ENCODE measurements at places on chromosomes 16 and 17. TPM values are rescaled to one million over a fixed set of nuclear protein-coding genes. Genes with fewer than 3 reads are reported as not detected.

DNA sequence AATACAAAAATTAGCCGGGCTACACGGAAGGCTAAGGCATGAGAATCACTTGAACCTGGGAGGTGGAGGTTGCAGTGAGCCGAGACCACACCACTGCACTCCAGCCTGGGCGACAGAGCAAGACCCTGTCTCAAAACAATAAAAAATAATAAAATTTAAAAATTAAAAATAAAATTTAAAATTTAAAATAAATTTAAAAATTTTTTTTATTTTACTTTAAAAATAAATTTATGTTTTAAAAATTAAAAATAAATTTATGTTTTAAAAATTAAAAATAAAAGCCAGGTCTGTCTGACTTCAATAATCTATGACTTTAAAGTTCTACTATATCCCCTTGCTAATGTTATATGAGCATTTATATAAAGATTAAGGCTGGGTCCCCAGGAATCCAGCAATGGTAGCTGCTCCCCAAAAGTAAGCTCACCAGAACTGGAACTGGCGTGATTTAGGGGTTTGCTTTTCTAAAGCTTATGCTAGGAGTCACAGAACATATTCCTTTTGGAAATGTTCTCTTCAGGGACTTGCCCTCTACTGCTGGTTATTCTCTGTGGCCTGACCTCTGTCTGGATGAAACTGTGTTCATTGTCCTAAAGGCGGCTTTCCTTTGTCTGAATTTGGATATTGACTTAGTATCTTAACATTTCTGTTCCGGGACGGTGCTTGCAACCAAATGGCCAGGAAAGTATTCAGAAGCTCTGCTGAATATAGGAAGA is 140.2 kb upstream of the NOL11 start:
- DNase-seq = no peak

GRCh38 chr17:2396192-2396567 is 4.7 kb downstream of the MNT start:
- no peak for DNase-seq

DNA sequence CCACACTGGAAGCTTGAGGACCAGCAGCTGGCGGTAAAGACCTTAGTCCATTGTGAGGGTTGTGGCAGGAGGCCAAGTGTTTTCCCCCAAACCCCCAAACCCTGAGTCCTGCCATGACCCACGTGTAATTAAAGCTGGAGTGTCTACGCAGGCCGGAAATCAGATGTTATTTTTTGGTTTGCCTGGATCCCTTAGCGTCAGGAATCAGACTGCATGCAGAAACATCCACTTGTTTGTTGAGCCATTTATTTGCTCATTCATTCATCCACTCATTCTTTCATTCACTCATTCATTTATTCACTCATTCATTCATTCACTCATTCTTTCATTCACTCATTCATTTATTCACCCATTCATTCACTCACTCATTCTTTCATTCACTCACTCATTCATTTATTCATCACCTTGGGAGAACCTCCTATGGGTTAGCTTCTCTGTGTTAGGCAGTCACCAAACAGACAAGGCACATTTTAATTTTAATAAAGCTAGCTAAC is 313.1 kb downstream of the MAF start:
- DNase-seq = no peak

- no peak for DNase-seq
These were observed 1.7 kb downstream of the NRN1L start for GRCh38 chr16:67886387-67886786.

DNA sequence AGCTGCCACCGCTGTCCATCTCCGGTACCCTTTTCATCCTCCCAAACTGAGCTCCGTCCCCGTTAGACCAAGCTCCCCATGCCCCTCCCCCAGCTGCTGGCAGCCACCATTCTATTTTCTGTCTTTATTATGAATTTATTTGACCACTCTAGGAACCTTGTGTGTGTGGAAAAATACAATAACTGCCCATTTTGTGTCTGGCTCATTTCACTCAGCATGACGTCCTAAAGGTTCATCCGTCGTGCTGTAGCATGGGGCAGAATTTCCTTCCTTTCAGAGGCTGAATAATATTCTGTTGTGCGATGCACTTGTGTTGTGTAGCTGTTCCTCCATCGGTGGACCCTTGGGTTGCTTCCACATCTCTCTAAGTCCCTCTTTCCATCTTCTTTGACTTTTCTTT is 263.1 kb downstream of the SEC14L1 start:
- DNase-seq = no peak

- DNase-seq = no peak
These were observed 237.3 kb downstream of the CCDC182 start for GRCh38 chr17:57507828-57508227.

DNA sequence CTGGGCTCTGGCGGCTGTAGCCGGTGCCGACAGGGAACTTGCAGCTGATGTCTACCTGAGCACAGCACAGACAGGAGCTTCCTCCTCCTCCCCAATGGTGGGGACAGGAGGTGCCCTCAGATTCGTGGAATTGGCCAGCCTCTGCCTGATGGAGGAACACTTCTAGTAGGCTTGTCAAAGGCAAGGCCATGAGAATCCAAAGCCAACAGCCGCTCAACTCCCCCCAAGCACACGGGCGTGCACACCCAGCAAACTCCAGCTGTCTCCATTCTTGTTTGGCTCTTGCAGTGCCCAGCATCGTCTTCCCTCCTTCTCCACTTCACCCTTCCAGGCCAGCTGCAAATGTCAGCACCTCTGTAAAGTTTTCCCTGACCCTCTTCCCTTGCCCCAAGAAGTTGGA is 35.1 kb downstream of the SCNN1G start:
- no peak for DNase-seq

DNA sequence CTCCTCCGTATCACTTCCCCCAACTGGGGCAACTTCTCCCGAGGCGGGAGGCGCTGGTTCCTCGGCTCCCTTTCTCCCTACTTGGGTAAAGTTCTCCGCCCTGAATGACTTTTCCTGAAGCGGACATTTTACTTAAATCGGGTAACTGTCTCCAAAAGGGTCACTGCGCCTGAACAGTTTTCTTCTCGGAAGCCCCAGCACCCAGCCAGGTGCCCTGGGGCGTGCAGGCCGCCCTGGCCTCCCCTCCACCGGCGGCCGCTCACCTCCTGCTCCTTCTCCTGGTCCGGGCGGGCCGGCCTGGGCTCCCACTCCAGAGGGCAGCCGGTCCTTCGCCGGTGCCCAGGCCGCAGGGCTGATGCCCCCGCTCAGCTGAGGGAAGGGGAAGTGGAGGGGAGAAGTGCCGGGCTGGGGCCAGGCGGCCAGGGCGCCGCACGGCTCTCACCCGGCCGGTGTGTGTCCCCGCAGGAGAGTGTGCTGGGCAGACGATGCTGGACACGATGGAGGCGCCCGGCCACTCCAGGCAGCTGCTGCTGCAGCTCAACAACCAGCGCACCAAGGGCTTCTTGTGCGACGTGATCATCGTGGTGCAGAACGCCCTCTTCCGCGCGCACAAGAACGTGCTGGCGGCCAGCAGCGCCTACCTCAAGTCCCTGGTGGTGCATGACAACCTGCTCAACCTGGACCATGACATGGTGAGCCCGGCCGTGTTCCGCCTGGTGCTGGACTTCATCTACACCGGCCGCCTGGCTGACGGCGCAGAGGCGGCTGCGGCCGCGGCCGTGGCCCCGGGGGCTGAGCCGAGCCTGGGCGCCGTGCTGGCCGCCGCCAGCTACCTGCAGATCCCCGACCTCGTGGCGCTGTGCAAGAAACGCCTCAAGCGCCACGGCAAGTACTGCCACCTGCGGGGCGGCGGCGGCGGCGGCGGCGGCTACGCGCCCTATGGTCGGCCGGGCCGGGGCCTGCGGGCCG is 1.6 kb downstream of the HIC1 start:
- DNase-seq = no peak

- no peak for DNase-seq
These were observed 3.7 kb downstream of the C16orf78 start for GRCh38 chr16:49377196-49377755.

GRCh38 chr17:8128125-8128784 is 4.3 kb upstream of the HES7 start:
- DNase-seq = no peak

- DNase-seq = no peak
These were observed 21.7 kb downstream of the MILR1 start for GRCh38 chr17:64470625-64471024.

DNA sequence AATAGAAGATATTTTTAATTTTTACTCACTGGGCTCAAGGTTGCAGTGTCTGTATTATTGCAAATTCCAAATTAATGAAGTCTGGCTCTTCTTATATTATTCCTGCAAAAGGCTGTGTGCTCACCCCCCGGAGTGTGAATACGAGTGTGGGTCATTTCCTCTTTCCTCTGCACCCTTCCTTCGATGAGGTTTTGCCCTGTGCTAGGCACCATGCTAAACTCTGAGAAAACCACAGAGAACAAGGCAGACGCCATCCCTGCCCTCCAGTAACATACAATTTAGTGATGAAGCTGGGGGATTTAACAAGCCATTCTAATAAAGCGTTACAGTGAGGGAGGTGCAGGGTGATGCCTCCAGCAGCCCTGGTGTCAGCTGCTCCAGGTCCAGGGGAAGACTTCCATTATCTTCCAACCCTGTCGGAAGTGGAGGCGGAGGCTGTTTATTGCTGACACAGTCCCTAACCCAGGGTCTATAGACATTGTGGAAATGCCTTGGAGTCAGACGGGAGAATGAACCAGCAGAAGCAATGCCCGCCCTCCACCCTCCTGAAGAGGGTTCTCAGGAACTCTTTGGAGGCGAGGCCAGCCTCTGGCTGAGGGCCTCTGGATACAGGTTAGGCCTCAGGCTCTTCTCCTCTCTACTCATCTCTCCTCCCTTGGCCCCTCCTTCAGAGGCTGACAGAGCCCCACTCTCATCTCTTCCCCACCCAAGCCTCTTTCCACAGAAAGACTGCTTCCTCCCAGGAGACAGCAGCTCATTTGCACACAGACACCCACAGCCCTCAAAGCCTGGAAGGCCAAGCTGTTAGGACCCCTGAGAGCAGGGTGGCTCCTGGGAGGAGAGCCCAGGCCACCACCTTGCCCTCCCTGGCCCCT is 2.0 kb upstream of the ACE start:
- DNase-seq = no peak

- DNase-seq = no peak
These were observed 168.4 kb downstream of the RAB11FIP4 start for GRCh38 chr17:31559584-31560501.

GRCh38 chr16:2949705-2950352 is 14.2 kb upstream of the KREMEN2 start:
- no peak for DNase-seq

- no peak for DNase-seq
These were observed 62.4 kb downstream of the VAT1L start for GRCh38 chr16:77850636-77851333.

- DNase-seq = no peak
These were observed 63.2 kb downstream of the CLEC19A start for GRCh38 chr16:19348578-19349315.

- DNase-seq = no peak
These were observed 50.0 kb downstream of the MRTFB start for GRCh38 chr16:14121142-14121541.

GRCh38 chr17:49191917-49192741 is 18.2 kb downstream of the GNGT2 start:
- peak; percentile 92 for DNase-seq

GRCh38 chr17:28744104-28744971 is 527 bp downstream of the TRAF4 start:
- DNase-seq = peak; percentile 43

DNA sequence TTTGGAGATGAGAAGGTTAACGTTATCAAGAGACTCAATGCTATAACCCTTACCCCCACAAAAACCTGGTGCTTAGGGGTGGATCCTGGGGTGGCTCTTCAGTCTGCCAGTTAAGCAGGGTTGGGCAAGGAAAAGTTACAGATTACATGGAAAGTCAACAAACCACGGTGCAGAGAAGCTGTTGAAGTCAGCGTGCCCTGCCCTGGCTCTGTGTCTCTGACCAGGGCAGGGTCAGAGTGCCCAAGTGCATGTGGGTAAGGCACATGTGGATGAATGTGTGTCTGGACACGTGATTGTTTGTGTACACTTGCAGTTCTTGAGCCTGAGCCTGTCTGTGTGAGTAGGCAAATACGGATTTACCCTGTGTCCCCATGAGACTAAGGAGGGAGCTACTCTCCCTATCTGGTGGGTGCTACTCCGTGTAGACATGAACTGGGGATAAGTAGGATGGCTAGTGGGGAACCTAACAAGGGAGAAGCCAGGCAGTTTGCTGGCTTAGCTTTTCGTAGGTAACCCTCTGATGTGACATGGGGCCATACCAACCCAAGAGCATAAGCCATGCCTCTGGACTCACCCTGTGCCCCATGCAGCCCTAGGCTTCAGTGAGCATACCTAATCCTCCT is 5.5 kb downstream of the IGFBP4 start:
- peak; percentile 95 for DNase-seq

GRCh38 chr17:4565209-4566141 is 5.1 kb upstream of the GGT6 start:
- peak; percentile 51 for DNase-seq

GRCh38 chr16:18832006-18832405 is 30.7 kb upstream of the ARL6IP1 start:
- DNase-seq = no peak

DNA sequence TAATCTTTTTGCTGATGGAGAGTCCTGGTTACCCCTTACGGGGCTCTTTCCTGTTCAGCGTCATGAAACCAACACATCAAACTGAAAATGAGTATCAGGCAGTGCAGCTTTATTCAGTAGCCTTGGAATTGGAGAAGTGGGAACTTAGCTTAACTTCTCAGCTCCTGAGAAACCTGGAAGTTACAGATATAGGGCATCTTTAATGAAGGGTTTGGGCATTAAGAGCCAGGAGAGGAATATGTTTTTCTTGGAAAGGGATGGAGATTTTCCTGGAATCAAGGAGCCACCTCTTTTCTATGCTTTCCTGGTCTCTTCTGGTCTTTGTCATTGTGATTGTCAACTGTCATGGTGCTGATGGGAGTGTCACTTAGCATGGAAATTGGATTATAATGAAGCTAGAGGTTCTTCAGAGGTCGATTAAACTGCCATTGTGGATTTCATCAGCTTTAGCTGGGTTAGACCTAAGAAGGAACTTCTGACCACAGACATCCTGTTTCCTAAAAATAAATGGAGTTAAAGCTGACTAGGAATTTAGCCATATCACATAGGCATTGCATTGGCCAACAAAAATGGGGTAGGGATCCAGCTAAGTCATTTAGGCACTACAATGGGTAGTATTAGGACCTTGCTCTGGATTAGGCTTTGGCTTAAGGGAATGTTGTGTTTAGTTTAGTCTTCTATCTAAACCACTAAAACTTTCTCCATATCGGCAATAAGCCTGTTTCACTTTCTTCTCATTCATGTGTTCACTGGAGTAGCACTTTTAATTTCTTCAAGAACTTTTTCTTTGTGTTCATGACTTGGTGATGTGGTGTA is 186.4 kb downstream of the BCAS3 start:
- DNase-seq = no peak

- no peak for DNase-seq
These were observed 661 bp downstream of the GIT1 start for GRCh38 chr17:29588562-29589411.

GRCh38 chr16:35258381-35258780 is 1799.0 kb downstream of the TP53TG3F start:
- DNase-seq = no peak

Gene FCSK
- 32.7 TPM for total RNA-seq

Gene GUCY2D
- not detected for total RNA-seq

Gene PRAC1
- not detected for total RNA-seq

Gene KRT32
- not detected for total RNA-seq

Gene LITAFD
- not detected for total RNA-seq

Gene SLFN14
- total RNA-seq = not detected

Gene SLC12A4
- total RNA-seq = 19.8 TPM

Gene ASPHD1
- total RNA-seq = 71.5 TPM

Gene PNMT
- not detected for total RNA-seq

Gene TMC5
- 4.7 TPM for total RNA-seq

Gene KRTAP2-3
- total RNA-seq = not detected

Gene PPY
- not detected for total RNA-seq

Gene C1QTNF8
- not detected for total RNA-seq

Gene HIRIP3
- total RNA-seq = 8.2 TPM

Gene IL17C
- not detected for total RNA-seq

Gene CYGB
- 1.6 TPM for total RNA-seq
